ENCODE measurements at places on chromosomes 2 and 18.

DNA sequence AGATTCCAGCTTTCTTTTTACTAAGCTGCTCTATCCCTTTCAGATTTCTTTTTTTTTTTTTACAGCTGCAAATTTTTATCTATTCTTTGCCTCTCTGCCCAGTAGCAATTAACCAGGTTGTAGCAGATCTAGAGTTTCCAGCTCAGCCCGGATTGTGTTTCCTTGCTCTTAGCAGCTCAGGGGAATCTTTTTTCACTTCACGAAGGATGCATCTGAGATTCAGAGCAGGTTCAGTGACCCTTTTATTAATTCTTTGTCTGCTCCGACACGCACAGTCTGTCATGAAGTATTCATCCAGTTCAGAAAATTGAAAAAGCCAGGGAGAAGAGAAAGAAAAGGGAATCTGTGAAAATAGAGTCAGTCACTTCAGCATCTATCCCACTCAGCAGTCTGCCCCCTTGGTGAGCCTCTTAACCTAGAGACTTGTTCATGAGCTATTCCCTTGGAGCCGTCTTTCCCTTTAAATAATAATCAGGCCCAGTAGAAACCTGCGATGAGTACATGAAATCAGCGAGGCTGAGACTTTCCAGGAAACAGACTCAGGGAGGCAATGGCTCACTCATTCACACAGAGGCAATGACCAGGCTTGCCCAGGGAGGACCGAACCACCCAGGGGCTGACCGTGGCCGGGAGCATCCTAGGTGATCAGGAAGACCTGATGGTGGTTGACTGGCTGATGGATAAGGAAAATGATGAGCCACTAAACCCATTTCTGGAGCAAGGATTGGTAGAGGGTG, 103.4 kb upstream of the ITGA6 start:
- DNase-seq = no peak

DNA sequence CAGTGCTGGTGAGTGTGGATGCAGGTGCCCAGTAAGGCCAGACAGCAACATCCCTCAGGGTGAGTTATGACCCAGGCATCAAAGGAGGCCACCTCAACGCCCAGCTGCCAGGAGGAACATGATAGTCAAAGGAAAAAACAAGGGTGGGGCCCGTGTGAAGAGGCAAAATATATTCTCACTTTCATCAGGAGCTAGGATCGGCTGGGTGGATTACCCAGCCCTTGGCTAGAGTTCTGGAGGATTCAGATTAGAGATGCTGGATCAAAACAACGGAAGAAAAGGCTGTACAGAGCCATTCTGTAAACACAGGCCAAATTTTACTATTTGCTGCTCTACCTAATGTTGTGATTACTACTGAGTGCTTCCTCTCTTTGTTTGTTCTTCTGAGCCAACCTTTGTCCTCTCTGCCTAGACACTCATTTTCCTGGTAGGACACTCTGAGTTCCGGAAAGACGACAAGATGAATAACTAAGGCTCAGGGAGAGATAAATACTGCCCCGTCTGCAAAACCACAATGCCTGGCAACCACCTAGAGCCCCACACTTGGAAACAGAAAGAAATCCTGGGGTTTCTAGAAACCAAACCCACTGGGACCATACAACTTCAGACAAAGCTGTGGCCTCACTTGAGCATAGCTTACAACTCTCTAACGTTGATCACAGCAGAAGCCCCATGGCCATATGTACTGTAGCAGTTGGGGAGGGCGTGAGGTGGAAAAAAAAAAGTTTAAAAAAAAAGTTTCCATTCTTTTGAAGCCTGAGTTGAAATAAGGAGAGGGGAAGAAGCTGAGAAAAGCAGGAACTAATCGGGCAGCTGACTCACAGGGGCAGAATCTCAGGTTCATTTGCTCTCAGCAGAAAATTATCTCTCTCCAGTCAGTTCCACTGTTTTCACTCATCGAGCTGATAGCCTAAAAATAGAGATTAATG, 17.8 kb upstream of the PMAIP1 start:
- no peak for DNase-seq

DNA sequence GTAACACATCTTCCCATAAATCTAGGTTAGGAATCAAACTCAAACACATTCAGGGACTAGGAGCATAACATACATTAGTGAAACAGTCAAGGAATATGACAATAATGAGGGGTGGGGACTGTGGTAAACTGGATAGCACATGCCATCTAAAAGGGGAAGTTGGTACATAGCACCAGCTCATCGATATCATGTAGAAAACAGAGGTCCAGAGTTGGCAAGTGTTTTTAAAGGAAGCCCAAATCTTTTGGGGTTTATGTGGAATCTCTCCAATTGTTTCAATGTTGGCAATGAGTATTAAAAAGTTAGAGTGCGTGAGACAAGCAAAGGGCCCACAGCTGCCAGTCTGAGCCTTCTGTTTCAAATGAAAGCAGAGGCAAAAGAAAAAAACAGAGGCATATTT, 24.4 kb downstream of the KLF7 start:
- no peak for DNase-seq

GRCh38 chr2:231455222-231455621, 9.1 kb downstream of the NCL start:
- no peak for DNase-seq

- DNase-seq = no peak
Observed at GRCh38 chr2:206488623-206489022, 45.3 kb downstream of the ADAM23 start.

DNA sequence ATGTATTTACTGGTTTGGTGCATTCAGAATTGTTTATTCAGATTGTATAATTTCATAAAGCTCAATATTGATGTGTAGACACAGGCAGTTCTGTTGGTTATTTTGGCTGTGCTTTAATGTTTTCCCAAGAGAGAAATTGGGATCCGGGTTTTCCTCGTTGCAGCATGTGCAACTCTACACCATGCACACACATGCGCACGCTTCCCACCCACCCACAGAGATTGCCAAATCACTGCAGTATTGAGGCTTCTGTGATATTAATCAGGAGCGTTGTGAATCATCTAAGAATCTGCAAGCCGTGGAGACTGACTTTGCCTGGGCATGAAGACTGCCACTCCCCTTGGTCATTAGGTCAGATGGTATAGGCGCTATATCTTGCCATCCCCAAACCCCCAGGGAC, 571.5 kb downstream of the SLC4A3 start:
- DNase-seq = no peak

DNA sequence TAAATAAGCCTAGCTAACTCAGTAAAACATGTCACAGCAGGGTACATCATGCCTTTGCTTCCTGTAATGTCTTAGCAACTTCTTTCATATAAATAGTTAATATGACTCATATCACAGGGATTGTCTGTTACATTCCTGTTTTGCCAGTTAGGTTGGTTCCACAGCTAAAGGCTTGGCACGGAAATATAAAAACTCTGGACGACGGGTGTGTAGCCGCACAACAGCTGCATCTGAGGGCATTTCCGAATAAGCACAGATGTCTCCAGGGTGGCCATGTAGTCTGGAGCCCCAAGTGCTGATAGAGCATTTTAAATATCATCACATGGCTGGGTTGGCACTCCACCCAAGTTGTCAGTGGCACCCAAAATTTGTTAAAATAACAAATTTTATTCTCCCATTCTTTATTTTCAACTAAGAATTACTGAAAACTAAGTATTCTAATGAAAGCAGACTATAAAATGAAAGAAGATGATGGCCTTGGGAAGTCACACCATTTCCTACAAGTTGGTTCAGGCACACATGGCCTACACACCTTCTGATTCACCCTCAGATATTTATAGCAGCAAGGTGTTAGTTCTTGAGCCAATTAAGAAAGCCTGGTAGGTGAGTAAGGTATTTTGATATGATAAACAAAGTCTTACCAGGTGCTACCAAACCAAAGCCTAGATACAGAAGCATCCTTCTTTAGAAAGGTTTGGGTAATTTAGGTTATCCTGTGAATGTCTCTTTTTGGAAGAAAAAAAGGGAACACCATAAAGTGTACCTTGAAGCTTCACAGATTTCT, 61.8 kb upstream of the STK17B start:
- DNase-seq = peak; percentile 24

- DNase-seq = peak; percentile 10
Observed at GRCh38 chr2:237473878-237474441, 13.1 kb upstream of the MLPH start.

- no peak for DNase-seq
Observed at GRCh38 chr2:43324259-43325106, 98.1 kb upstream of the ZFP36L2 start.

- DNase-seq = no peak
Observed at GRCh38 chr2:227163998-227164762, at the start of the genes COL4A3 and COL4A4. Gene COL4A3, plus strand, starts transcription at chr2:227164624. Its CDS starts 103 bp downstream, at chr2:227164727. Gene COL4A4, minus strand, starts transcription at chr2:227164205. Its CDS starts 16,722 bp downstream, at chr2:227147483.

DNA sequence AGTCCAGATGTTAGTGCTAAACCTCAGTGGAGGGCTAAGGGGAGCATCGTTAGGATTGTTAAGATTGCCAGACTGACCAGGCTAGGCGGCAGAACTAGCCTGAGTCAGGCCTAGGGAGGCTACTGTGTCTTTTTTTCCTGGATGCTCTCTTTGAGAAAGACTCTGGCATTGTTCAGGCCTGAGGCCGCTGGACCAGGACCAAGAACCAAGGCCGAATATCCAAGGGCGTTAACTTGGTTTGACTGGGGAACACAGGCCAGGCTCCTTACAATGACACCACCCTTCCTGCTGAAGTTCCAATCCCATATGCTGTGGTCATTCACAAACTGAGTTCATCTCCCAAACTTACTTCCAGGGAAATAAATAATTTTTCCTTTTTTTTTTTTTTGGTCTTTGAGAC, 10.6 kb downstream of the HTRA2 start:
- no peak for DNase-seq

DNA sequence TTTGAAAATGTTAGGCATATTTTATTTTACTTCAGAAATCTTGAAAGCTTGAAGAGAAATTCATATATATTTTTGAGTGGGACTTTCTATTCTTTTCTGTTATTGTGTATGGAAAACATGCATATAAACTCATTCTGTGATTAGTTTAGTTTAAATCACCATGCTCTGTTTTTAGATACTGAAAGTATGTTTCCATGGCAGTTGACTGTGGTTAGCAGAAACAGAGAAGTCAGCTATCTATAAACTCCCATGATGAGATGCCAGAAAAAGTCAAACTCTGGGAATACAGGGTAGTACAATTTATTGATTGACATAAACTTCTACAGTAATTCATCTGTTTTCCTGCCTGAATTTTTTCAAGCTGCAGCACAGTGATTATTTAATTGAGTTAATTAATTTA, 905.3 kb upstream of the VRK2 start:
- no peak for DNase-seq

DNA sequence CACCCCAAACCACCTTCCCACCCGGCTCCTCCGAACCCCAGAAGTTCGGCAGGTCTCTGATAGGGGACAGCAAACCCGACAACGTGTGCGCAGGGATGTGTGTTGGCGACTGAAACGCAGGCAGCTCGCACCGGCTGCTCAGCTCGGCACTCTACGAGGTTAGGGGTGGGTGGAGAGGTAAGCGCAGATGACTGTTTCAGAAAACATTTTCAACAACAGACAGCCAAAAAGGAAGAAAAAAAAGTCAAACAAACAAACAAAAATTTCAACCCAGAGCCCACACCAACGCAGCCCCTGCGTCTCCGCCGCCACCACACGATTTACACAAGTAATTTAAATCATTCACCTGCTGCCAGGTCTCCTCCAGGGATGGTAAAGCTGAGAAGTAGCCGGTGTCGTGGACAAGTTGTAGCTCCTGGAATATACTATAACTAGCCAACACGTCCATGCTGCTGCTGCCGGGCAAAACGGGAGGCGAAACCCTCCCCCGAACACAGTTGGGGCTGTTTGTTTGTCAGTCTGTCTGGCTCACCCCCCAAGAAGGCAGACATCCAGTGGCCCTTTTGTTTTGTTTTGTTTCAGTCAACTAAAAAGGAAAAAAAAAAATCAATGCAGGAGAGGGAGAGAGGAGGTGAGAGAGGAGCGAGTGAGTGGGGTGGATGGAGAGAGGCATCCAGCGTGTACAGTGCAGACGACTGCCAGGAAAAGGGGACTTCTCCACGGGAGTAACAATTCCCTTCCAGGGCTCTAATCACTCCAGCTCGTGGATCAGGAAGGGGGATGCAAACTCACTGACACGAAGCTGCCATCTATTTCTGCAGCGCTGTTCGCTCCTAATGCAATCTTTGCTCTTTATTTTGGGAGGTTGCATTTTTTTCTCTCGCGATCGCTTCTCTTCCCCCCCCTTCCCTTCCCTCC, at the start of gene KLF7:
TSS of gene KLF7 (minus strand) at position 828 of the 918 bp plus-strand sequence. CDS start at position 448, 380 bp downstream.
- peak; percentile 72 for DNase-seq

- no peak for DNase-seq
Observed at GRCh38 chr2:51997571-51997970, 965.6 kb upstream of the NRXN1 start.

DNA sequence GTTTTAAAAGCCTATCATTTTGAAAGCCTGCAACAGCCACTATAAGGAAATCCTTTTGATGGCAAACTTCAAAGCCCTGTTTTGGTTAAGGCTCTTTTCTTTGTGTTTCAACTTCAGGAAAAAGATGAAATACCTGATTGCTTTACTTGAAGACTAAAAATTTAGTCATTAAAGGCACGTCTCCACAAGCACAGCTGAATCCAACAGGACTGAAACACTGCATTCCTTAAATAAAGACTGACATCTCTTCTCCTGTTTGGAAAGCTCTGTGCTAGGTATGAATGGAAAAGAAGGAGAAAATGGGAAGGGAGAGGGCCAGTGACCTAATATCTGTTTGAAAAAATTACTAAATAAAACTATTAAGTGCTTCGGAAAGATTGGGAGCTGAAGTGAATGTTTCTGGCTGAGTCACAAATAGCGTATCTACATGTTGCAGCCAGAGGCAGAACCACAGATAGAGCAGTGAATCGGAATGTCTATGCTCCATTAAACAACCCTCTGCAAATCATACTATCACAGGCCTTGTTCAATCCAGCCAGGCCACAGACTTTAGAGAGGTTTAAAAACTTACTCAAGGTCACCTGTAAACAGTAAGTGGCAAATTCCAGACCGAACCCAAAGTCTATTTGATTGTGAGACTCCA, 21.1 kb upstream of the RALBP1 start:
- DNase-seq = no peak

DNA sequence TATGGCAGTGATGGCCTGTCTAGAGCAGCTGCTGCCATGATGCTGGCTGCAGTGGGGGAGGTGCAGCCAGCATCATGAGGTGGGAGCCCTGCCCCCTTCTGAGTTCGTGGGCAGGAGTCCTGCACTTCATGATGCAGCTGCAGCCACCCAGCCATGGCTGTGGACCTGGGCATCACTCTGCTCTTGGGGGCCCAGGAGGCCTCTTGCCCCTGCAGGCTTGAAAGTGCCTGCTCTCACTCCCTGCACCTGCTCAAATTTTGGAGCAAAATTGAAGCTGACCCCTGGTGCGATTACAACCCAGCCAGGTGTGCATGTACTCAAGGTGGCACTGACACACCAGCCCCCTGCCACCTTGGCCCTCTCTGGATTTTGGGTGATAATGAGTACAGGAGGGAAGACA, 712.9 kb downstream of the NUP35 start:
- no peak for DNase-seq

- no peak for DNase-seq
Observed at GRCh38 chr2:66217039-66217585, 217.8 kb upstream of the MEIS1 start.

- no peak for DNase-seq
Observed at GRCh38 chr2:224004105-224004695, 34.9 kb downstream of the SERPINE2 start.

GRCh38 chr2:65158557-65158956, 28.7 kb upstream of the RAB1A start:
- DNase-seq = no peak
